ENCODE measurements at places on chromosomes 12 and 14.

- peak; percentile 40 for DNase-seq
- peaks cover 30% of the 10 kb centered on the region for H3K4me1 ChIP-seq
- H3K4me3 ChIP-seq = peak overlapping the region; percentile 87
These were observed 873 bp downstream of the PLXNC1 start for GRCh38 chr12:94149119-94149780.

GRCh38 chr12:132517013-132517739 lies 27.2 kb downstream of the FBRSL1 start:
- H3K4me1 ChIP-seq = no peaks in the 10 kb centered on the region
- H3K27me3 ChIP-seq = no peaks in the 10 kb centered on the region
- no peak for DNase-seq

GRCh38 chr14:86179980-86180379 lies 650.0 kb downstream of the FLRT2 start:
- no peaks in the 10 kb centered on the region for H3K36me3 ChIP-seq
- no peak overlapping the region for H3K27ac ChIP-seq
- no peaks in the 10 kb centered on the region for H3K4me1 ChIP-seq
- no peaks in the 10 kb centered on the region for H3K27me3 ChIP-seq

- peaks cover 7% of the 10 kb centered on the region for H3K4me1 ChIP-seq
- peaks cover 15% of the 10 kb centered on the region for H3K27me3 ChIP-seq
- no peaks in the 10 kb centered on the region for H3K36me3 ChIP-seq
- DNase-seq = no peak
- peak overlapping the region; percentile 29 for H3K27ac ChIP-seq
These were observed 20.6 kb upstream of the ITGA5 start for GRCh38 chr12:54439521-54440255.

DNA sequence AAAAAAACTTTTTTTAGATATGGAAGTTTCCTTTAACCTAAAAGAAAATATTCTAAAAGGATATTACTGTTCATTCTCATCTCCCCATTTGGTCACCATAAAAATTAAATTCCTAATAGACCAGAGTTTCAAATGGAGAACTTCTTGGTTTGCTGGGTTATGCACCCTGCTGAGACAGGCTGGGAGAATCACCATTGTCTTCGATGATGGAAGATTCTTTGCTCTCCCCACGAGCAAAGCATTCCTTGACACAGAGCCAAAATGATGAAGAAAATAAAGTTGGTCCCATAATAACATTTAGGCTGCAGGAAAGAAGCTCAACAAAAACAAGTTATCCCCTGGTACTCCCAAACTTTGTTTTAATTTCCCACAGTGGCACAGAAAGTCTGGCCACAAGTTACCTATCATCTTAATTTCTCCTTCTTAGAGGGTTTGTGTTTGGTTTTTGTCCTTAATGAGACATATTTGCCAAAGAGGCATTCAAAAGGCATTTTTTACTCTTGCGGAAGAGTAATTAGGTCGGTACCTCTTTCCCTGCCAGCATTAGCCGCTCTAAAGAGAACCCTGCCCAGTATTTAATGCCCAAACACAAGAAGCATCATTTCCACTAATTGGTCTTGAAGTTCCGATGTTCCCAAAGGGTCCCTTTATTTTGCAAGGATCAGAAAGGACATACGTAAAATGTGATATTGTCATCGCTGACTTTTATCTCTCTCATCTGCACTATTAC lies 4.8 kb downstream of the DIO2 start:
- no peak for DNase-seq
- no peak overlapping the region for H3K4me3 ChIP-seq
- H3K27ac ChIP-seq = no peak overlapping the region
- no peaks in the 10 kb centered on the region for H3K27me3 ChIP-seq
- no peaks in the 10 kb centered on the region for H3K36me3 ChIP-seq

- no peaks in the 10 kb centered on the region for H3K4me1 ChIP-seq
- no peak for DNase-seq
- H3K36me3 ChIP-seq = no peaks in the 10 kb centered on the region
- peaks cover 6% of the 10 kb centered on the region for H3K27me3 ChIP-seq
These were observed 5.2 kb downstream of the KRT82 start for GRCh38 chr12:52400906-52401305.

- H3K27ac ChIP-seq = no peak overlapping the region
- peaks cover 40% of the 10 kb centered on the region for H3K36me3 ChIP-seq
- DNase-seq = no peak
- H3K4me3 ChIP-seq = no peak overlapping the region
- no peaks in the 10 kb centered on the region for H3K27me3 ChIP-seq
These were observed 152.7 kb downstream of the CHST11 start for GRCh38 chr12:104609445-104609844.

DNA sequence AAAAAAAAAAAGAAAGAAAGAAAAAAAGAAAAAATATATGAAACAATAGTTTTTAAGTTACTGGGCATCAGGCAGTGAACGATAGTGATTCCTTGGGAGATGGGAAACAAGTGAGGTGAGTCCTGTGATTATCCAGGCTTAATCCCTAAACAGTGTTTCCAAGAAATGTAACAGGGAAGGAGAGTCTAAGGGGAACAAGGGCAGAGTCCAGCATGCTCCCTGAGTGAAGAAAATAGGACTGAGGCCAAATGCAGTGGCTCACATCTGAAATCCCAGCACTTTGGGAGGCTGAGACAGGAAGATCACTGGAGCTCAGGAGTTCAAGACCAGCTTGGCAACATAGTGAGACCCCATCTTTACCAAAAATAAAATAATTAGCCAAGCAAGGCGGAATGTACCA lies 40.7 kb downstream of the R3HDM2 start:
- no peaks in the 10 kb centered on the region for H3K27me3 ChIP-seq
- no peak overlapping the region for H3K4me3 ChIP-seq

DNA sequence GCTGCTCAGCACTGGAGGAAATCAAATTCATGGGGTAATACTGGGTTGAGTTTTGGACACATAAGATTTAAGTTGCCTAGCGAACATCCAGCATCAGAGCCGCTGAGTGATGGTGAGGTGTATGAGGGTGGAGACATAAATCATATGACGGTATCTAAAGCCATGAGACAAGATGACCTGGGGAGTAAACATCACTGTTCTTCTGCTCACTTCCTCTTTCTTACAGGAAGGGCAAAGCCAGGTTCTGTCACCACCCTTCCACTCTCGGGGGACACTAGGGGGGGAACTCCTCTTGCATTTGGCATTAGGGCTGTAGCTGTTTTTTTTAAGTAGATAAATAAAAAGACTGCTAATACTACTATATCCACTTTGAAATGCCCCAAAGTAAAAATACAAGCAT lies 24.0 kb downstream of the PRDM4 start:
- H3K36me3 ChIP-seq = peaks cover 76% of the 10 kb centered on the region
- H3K4me1 ChIP-seq = peaks cover 2% of the 10 kb centered on the region
- no peak overlapping the region for H3K4me3 ChIP-seq

- no peak overlapping the region for H3K4me3 ChIP-seq
- H3K27me3 ChIP-seq = no peaks in the 10 kb centered on the region
- DNase-seq = no peak
- no peak overlapping the region for H3K27ac ChIP-seq
- H3K36me3 ChIP-seq = no peaks in the 10 kb centered on the region
- no peaks in the 10 kb centered on the region for H3K4me1 ChIP-seq
These were observed 249.8 kb upstream of the ARHGAP5 start for GRCh38 chr14:31827325-31827724.

DNA sequence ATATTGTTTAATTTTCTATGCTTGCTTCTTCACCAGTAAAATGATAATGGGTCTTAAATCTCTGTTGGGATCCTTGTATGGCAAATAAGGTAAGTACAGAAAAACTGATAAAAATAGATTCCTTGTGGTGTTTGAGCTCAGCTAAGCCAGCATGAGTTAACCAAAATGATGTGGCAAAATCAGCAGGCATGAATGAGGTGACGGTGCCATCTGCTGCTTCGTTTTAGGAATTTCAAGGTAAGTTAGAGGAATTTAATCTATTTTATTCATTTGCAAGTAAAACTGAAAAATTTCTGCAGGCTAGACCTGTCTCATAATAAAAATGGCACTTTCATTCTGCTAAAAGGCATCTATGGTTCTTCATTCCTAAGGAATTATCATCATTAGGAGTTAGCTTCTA lies 10.0 kb upstream of the CLEC7A start:
- H3K4me3 ChIP-seq = no peak overlapping the region
- H3K27me3 ChIP-seq = peaks cover 37% of the 10 kb centered on the region
- no peaks in the 10 kb centered on the region for H3K4me1 ChIP-seq
- H3K36me3 ChIP-seq = no peaks in the 10 kb centered on the region
- no peak overlapping the region for H3K27ac ChIP-seq
- DNase-seq = peak; percentile 16

DNA sequence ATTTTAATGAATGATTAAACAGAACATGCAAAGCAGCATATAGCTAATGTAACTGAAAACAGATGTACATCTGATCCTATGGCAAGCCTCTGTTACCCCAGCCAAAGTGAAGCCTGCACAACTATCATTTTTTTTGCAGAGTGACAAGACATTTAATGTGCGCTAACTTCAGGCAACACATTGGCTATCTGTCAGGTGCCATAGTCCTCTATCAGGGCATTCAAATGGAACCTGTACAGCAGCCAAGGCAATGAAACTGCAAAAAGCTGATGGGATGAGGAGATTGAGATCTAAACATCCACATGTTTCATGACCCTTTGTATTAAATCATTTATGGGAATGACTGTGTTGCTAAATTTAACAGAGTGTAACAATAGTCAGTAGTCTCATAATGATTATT lies 1088.5 kb upstream of the TMEM132C start:
- H3K4me1 ChIP-seq = no peaks in the 10 kb centered on the region
- no peaks in the 10 kb centered on the region for H3K27me3 ChIP-seq
- H3K36me3 ChIP-seq = no peaks in the 10 kb centered on the region
- H3K27ac ChIP-seq = no peak overlapping the region
- H3K4me3 ChIP-seq = no peak overlapping the region
- no peak for DNase-seq

- H3K4me1 ChIP-seq = peaks cover 2% of the 10 kb centered on the region
- H3K36me3 ChIP-seq = peaks cover 12% of the 10 kb centered on the region
- no peak for DNase-seq
- no peak overlapping the region for H3K4me3 ChIP-seq
These were observed 7.0 kb downstream of the NOC4L start for GRCh38 chr12:132151145-132151765.
